Gastroesophageal sphincter (tissue), 4 donors: ENCODE measurements at places on chromosomes 16 and 17. TPM values are rescaled to one million over a fixed set of nuclear protein-coding genes. Genes with fewer than 3 reads are reported as not detected.

DNA sequence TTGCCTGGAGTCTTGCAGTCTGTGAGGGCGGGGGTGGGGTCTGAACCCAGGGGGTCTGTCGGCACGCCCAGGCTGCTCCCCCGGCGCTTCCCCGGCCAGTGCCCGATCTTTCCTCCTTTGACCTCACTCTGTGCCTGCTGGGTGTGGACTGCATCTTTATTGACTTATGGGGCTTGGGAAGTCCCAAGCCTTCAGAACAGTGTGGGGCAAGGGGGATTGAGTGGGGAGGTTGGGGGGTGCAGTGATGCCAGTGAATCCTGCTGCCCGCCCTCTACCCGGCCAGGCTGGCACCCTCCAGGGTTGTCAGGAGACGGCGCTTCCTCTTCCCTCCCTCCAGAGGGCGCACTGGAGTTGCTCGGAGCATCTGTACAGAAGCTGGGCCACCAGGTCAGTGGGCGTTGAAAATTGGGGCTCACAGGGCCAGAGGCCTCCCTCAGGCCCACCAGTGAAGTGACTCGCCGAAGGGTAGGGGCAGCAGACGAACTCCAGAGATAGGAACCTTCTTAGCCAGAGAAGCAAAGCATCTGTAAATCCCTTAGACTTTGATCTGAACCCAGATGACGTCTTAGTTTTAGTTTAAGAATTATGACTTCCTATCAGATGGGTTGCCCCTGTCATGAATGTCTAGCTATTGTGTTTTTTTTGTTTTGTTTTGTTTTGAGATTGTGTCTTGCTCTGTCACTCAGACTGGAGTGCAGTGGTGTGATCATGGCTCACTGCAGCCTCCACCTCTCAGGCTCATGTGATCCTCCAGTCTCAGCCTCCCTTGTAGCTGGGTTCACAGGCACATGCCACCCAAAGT lies 184.8 kb upstream of the CIBAR2 start:
- ATAC-seq, result peak; percentile 48

DNA sequence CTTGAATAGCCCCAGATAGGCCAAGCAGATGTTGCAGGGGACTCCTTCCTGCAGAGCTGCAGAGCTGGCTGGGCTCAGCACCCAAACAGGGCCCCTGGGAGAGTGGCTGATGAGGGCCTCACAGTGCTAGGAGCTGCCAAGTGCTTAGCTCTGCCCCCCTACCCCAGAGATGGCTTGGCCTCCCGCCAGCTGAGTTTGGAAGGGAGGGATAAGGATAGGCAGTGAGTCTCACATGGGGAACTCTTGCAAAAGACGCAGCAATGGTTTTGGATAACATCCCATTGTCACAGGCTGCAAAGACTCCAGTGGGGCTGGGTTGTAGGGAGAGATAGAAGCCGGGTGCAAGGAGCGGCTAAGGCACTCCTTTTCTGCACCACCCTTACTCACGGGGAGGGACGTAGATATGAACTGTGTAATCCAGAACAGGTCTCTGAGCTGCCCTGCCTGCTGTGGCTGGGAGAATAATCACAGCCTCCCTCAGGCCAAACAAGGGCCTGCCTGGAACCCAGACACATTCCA lies 52.9 kb upstream of the MAF start:
- ATAC-seq, result no peak

GRCh38 chr17:37340804-37341203 lies 35.0 kb upstream of the C17orf78 start:
- ATAC-seq, result no peak

- no peak for ATAC-seq
These were observed 60.9 kb upstream of the ZNF750 start for GRCh38 chr17:82900741-82901140.

GRCh38 chr17:48198950-48199541 lies 91.5 kb downstream of the SNX11 start:
- no peak for ATAC-seq

GRCh38 chr16:69404275-69404805 lies 18.5 kb upstream of the TERF2 start:
- ATAC-seq, result peak; percentile 51

DNA sequence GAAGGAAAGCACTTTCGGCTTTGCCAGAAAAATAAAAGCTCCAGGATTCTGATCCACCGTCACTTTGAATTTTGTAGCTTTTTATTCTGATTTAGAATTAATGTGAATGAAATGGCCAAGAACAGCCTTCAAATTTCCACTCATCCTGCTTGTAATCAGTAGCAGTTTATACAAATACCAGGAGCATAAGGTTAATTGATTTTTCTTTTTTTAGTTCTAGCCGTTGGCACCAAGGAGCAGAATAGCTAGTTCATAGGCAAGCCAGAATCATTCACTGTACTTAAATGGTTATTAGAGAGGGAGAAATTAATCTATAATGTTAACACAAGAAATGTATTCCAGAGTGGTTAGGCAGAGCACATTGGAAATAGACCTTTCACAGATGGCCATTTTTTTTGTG lies 41.1 kb upstream of the CACNG5 start:
- no peak for ATAC-seq

GRCh38 chr16:68642436-68643101 lies 2.5 kb upstream of the CDH3 start:
- no peak for ATAC-seq

Gene SHPK
- 5.9 TPM for total RNA-seq

Gene KRT12
- total RNA-seq, result not detected

Gene MYH1
- total RNA-seq, result not detected

Gene IL32
- 25.2 TPM for total RNA-seq
